ENCODE measurements at places on chromosomes 2 and 18.

GRCh38 chr2:3768960-3769765 lies 65.8 kb downstream of the DCDC2C start:
- DNase-seq, result no peak

DNA sequence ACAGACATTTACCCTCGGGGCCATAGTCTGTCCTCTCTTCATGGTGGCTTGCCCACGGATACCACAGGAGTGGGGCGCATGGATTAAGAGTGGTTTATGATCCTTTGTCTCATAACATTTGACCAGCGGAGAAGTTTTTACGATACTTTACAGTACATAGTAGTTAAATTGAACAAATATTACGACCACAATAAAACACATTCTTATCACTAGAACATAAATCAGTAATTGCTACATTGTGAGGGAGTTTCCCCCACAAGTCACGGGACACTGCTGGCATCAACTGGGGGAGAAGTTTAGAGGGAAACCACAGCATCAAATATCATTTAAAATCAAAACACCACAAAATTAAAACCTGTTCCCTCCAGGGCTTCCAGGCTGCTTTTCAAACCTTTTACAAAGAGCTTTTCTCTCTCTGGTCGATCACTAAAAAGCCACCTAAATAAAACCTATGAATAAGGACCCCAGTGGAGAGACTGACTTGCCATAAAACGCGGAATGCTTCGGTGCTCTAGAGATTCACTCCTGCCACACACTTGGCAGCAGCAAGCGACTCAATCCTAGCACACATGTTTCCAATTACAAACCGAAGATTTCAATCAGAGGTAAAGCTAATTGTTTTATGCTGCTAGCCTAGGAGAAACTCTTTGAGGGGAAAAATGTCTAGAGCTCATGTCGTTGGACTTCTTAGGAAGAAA lies 173.7 kb upstream of the HNRNPA3 start:
- DNase-seq, result no peak

- DNase-seq, result no peak
Measured at GRCh38 chr2:206713746-206714145, 4.5 kb downstream of the DYTN start.

- no peak for DNase-seq
Measured at GRCh38 chr2:43084699-43085091, 141.7 kb downstream of the ZFP36L2 start.

DNA sequence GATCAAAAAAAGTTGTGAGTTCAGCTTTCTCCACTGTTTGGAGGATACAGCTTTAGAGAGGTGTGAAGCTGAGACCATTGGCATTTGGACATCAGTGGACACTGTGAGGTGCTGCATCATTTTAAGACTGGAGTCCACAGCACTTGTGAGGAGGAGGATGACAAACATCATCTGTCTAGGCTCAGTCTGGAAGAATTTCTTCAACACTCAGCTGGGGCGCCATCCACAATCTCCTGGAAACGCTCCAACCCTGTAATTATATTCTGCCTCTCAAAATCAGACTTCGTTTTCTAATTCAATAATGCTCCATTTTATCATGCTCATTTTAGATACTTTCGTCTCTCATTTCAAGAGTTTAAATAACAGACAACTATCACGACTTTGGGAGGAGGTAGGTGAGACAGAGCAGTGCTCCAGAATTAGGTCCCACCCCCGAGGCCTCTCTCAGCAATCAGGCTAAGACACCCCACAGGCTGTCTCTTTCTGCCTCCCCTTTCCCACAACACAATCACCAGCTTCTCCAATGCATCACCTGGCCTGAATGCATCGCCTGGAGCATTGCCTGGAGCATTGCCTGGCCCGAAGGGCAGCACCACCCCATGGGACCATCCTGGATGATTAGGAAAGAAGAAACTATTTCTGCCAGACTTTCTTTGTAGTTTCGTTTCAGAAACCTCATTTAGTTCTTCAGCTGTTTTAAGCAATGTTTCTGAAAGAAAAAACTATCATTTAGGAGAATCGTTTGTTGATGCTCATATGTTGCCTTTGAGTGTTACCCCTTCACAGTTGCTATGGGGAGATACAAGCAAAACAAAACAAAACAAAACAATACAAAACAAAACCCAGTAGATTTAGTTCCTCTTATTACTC lies 37.0 kb upstream of the DPP10 start:
- DNase-seq, result no peak

- no peak for DNase-seq
Measured at GRCh38 chr18:72995558-72995957, 127.8 kb upstream of the NETO1 start.

- no peak for DNase-seq
Measured at GRCh38 chr18:49920731-49921130, 107.4 kb upstream of the ACAA2 start.

DNA sequence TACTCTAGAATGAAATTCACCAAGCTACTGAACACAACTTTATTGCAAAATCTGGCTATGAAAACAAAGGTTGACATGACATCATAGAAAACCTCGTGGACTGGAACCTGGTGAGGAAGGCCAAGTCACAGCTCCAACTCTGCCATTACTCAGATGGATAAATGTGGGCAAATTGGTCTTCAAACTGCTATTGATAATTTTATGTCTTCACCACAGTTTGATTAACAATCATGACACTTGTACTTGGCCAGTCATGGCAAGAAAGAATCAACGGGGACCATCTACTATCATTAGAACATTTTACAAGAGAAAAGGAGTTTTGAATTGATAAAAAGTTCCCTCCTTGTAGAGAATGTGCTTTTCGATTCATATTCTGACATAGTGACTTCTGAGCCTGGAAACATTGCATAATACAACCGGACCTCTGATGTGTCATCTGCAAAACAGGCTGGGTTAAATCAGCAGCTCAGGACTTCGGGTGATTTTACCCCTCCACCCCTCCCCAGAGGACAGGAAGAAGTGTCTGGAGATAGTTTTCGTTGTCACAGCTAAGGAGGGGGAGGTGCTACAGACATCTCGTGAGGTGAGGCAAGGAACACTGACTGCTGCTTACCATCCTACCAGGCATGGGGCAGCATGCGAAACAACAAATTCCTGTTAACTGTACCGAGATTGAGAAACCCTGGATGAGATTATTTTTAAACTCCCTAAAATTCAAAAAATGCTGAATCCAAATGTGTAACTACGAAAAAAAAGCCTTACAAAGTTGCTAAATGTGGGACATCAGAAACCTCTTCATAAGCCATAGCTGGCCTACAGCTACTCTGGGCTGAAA lies 8.4 kb downstream of the L3MBTL4 start:
- DNase-seq, result no peak

DNA sequence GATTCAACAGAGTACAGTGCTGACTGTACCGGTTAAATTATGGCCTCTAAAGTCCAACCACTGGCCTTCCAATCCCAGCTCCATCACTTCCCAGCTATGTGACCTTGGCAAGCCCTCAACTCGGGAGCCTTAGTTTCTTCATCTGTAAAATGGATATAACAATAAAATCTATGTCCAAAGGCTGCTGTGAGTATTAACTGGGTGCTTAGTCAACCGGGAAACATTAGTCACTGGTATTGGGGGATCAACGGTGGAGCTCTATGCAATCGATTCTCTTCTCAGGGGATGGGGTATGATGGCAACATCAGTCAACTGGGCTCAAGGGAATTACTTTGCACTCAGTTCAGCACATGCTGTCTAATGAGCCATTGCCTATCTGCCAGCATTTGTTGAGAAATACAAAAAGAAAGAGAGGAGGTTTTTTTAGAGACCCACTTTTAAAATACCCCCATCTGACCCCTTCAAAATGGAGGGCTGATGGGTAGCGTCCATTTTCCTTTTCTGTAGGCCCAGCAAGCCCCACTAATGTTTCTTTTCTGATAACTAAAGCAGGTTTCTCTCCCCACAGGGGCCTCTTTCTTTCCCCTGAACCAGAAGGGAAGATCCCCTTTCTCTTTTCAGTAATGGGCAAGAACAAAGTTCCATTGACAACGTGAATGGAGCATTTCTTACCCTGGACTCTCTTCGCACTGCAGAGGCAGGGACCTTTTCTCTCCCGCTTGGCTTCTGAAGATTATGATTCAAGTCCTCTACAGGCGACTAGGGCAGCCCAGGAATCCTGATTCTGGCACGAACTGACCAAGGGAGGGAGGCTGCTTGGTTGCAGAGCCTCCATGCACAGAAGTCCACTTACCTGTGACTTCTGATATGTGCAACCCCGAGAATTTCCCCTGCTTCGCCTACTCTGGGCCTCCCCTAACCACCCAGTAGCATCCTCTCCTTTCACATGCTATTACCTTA lies 8.7 kb upstream of the AGFG1 start:
- no peak for DNase-seq

DNA sequence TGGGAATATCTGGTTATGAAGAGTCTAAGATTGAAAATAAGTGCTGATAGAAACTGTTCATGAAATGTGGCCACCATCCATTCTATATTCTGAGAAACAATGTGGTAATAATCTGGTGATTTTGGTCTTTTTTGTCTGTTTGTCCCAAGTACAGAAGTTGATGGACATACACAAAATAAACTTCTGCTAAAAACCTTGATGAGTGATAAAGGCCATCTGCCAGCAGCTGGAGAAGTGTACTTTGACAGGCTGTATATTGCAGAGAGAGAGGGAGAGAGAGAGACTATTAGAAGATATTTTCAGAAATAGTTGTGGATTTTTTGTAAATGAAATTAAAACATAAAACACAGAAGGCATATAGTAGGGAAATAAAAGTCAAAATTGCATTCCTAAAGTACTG lies 96.9 kb upstream of the NABP1 start:
- no peak for DNase-seq

DNA sequence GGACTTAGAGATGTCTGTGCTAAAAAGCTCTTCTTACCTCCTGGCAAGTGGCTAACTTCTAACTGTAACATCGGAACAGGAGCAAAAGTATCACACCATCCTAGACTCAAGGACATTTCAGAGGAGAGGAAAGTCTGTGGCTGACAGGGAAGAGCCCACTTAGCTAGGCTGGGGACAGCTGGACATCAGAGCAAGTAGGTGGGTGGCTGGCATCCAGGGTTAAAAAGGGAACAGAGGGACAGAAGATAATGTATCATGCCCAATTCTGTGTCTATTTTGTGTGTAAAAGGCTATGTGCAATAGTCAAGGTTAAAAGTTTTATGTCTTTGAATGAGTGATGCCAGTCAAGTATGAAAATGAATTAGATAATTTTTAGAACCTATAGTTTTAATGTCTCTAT lies 216.4 kb downstream of the GCA start:
- no peak for DNase-seq

- no peak for DNase-seq
Measured at GRCh38 chr18:9570255-9570654, 44.1 kb downstream of the PPP4R1 start.

- DNase-seq, result no peak
Measured at GRCh38 chr2:66850376-66850775, 415.5 kb downstream of the MEIS1 start.

- no peak for DNase-seq
Measured at GRCh38 chr2:94994063-94994913, 31.2 kb upstream of the MAL start.

DNA sequence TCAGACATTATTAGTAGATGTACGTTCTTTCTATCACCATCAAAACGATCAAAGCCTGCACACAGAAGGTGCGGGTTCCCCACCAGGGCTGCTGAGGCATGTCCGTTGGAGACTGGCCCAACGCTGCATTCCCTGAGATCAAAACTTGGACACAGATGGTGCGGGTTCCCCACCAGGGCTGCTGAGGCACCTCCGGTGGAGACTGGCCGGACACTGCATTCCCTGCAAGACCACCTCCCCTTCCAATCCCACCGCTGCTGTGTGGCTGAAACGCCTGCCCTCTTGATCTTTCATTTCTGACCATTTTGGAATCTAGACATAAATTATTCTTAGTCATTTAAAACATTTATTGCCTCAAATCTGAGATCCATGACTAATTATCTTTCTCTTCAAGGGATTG lies 254.2 kb upstream of the SALL3 start:
- DNase-seq, result no peak

GRCh38 chr2:10407841-10408648 lies 40.1 kb downstream of the ODC1 start:
- DNase-seq, result peak; percentile 45

DNA sequence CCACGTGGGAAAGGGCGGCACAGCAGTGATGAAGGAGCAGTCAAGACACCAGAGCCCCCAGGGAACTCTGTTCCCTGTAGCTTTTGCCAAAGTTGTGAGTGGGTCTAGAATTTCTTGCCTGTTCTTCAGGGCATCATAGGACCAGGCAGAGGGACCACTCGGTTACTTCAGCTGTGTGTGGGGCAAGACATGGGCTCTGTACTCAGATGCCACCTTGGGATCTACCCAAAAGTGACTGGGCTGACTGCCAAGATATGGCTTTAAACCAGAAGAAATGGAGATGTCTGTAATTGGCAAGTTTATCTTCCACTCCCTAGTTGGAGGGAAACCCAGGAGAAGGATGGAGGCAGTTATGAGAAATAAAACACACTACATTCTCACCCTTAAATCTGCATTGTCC lies 29.6 kb downstream of the KCNF1 start:
- DNase-seq, result no peak

GRCh38 chr2:71789556-71790204 lies 336.3 kb downstream of the DYSF start:
- no peak for DNase-seq

DNA sequence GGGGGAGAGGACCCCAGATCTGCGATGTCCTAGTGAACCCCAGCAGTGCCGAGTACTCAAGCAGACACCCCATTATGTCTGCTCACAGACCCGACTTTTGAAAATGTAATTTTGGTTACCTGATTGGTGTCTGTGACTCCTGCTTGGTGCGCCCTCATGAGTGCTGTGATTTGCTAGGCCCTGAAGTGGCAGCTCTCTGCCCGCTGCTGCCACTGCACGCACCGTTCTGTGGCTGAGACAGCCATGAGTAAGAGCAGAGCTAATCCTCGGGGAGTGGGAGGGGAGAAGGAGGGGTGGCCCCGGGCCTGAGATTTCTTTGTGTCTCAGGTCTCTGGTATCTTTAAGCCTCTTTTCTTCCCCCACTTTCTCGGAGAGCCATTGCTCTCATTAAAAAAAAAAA lies 18.2 kb downstream of the FHOD3 start:
- no peak for DNase-seq

Data from iPS DF 19.7 (cell line).